ENCODE measurements at places on chromosomes 13 and 19.

GRCh38 chr13:95251641-95252040, 49.6 kb downstream of the ABCC4 start:
- DNase-seq = no peak

DNA sequence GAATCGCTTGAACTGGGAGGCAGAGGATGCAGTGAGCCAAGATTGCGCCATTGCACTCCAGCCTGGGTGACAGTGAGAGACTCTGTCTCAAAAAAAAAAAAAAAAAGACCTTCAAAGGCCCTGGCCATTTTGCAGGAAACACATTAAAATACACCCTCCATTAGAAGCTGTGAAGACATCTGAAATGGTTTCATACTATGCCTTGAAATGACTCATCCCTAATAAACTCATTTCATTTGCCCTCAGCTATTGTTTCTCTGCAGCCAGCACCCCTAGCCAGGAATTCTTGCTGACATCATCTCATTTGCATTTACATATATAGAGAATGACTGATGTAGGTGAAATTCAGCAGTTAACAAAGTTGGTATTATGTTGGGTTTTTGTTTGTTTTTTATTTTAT, 8.7 kb downstream of the EML2 start:
- DNase-seq = no peak

GRCh38 chr13:100987948-100988347, 313.4 kb upstream of the TMTC4 start:
- no peak for DNase-seq

GRCh38 chr19:51702103-51702824, 9.1 kb downstream of the SPACA6 start:
- DNase-seq = peak; percentile 35

DNA sequence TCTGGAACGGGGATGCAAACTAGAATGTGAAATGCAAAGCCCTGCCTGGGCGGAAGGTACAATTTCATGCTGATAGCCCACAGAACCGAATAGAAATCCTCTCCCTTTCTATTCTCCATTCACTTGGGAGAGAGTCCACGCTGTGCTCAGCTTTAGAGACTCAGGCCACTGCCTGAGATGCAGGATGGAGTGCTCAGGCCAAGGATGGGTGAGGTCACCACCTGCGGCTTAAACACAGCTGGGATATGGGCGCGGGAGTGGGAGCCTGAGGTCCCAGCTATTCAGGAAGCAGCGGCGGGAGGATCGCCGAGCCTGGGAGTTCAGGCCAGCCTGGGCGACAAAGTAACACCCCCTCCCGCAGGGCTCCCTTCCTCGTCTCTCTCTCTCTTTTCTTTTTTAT, 446 bp upstream of the ZNF83 start:
- no peak for DNase-seq

DNA sequence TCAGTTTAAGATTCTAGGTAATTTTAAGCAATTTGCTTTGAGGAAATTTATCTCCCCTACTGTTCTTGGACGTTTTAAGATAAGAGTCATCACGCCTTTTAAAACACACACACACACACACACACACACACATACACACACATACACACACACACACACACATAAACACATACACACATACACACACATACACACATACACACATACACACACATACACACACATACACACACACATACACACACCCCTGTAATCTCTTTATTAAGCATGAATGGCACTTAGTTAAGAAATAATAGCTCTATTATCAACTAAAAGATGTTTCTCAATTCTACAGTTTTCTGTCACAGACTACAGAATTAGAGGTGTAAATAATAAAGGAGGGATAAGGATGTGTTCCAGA, 49.2 kb downstream of the EFNB2 start:
- no peak for DNase-seq

- DNase-seq = no peak
These were observed 7.8 kb upstream of the CEBPG start for GRCh38 chr19:33365691-33366090.

GRCh38 chr13:100842136-100842535, 167.5 kb upstream of the TMTC4 start:
- DNase-seq = no peak

DNA sequence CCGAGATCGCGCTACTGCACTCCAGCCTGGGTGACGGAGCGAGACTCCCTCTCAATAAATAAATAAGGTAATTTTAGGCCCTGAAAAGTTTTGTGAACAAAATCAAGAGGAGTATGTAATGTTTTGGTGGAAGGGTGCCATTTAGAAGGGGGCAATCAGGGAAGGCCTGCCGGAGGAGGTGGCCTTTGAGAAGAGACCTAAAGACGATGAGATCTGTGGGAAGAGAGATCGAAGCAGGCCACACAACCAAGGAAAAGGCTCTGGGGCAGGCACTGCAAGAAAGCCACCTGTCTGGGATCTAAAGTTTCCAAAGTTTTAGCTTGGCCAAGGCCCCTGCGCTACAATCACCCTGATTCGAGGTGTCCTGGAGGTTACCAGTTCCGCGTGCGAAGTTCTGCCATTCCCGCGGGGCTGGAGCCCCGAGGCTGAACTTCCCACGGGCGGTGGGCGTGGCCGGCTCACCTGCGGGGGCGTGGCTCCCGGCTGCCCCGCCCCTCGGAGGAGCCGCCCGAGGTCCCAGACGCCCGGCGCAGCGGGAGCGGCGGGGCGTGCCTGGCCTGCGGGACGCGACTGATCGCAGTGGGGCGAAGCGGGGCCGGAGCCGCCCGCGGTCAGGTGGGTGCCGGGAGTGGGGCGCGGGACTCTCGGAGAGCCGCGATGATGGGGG, at the start of gene KLC3:
Gene KLC3, plus strand, starts transcription at position 519 of the 667 bp plus-strand sequence. CDS start 4,792 bp downstream, outside the sequence.
- DNase-seq = peak; percentile 17

DNA sequence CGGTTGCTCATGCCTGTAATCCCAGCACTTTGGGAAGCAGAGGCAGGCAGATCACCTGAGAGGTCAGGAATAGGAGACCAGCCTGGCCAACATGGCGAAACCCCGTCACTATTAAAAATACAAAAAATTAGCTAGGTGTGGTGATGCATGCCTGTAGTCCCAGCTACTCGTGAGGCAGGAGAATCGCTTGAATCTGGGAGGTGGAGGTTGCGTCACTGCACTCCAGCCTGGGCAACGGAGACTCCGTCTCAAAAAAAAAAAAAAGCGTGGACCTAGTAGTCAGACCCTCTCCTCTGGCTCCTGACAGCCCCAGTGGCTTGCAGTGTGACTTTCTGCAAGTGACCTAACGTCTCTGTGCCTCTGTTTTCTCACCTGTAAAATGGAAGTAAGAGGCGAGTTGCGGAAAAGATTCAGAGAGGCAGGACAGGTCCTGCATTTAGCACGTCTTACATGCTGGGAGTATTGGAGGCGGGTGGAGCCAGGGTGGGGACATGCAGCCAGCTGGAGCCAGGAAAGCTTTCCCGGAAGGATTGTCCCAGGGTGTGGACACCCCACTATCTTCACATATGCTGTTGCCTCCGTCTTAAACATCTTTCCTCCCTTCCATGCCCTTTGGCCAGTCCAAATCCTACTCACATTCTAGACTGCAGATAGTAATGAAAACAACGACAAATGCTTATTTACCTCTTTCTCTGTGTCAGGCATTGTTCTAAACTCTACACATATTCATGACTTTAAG, 2.9 kb downstream of the TUBB4A start:
- DNase-seq = no peak

- no peak for DNase-seq
These were observed 21.5 kb downstream of the CYP4F22 start for GRCh38 chr19:15529774-15530372.

DNA sequence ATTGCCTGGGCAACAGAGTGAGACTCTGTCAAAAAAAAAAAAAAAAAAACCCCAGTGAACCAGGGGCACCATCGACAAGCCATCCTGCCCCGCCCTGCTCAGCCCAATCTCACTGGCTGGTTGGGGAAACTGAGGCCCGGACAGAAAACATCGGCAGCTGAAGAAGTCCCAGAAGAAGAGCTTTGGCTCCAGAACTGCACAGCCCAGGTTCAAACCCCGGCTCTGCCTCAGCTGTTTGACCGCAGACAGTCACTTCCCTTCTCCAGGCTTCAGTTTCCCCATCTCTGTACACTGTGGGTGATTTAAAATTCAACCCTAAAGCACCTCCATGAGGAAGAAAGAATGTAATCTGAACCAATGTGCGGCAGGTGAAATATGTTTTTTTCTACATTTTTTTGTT, 9.4 kb upstream of the SEMA6B start:
- DNase-seq = no peak

DNA sequence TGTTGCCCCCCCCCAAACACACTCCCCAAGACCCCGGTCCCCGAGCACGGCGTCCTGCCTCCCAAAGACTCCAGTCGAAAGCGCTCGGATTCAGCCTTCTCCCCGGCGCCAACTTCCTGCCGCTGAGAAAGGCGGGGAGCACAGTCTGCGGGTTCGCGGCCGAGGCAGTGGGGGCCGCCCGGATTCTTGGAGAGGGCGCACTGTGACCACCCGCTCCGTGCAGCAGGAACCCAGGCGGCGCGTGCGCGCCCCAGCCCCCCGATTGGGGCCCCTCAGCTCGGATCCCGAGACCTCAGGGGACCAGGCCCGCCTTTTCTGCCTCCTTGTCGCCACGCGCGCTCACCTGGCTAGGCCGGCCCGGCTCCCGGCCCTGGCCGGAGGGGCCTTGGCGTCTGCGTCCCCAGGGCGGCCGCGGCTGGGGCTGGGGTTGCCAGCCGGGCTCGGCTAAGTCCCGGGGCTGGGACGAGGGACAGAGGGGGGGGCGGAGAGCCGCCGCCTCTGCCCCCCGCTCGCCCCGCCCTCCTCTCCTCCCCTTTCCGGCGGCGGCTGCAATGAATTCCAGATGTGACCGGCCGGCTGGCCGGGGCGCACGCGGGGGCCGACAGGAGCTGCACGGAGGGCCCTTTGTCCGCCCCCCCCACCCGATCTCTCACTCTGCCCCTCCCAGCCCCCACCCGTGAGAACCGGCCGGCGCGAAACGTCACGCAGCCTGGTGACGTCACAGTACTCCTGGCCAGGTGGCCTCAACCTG, at the start of gene S1PR2:
Gene S1PR2, minus strand, starts transcription at position 471 of the 751 bp plus-strand sequence. CDS start 6,426 bp downstream, outside the sequence.
- DNase-seq = peak; percentile 71

DNA sequence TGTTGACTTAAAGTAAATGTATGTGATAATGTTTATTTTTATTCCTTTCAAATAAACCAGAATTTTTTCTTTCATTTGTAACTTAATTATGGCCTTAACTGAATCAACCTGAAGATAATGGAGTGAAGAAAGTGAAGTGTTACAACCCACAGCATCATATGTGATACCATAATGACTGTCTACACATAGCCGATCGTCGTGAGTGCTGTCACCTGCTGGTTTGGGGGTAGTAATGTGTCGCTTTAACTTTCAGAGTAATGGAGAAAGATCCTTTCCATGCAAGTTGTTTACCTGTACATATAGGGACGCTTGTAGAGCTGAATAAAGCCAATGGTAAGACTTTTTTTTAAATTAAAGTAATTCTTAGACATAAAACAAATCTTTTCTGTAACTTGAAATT, 9.9 kb downstream of the CDC16 start:
- no peak for DNase-seq

DNA sequence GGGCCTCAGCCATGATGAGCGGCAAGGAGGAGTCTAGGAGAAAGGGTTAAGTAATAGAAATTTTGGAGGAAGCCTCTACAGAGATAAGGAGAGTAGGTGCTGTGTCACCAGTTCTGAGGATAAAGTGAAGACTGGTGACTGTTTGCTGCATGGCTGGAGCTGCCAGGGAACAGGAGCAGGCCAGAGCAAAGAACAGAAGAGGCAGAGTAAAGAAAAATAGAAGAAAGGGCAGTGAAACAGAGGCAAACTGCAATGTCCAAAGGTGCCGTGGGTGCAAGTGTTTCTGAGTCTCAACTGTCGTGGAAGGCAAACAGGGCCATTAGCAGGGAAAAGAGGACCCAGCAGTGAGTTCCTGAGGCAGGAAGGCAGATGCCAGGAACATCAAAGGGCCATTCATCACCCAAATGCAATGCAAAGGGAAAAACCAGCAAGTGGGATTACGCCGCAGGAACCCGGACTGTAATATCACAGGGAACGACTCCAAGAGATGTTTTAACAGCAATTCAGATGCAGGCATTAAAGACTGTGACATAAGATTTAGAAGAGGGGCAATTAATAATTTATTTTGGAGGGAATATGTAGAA, 318.3 kb downstream of the FOXO1 start:
- DNase-seq = no peak

- no peak for DNase-seq
These were observed 44.4 kb upstream of the NPAS1 start for GRCh38 chr19:46975011-46975924.

- no peak for DNase-seq
These were observed 142.3 kb upstream of the SOX1 start for GRCh38 chr13:111924678-111925075.

GRCh38 chr13:41455725-41456419, 1.5 kb upstream of the RGCC start:
- no peak for DNase-seq

DNA sequence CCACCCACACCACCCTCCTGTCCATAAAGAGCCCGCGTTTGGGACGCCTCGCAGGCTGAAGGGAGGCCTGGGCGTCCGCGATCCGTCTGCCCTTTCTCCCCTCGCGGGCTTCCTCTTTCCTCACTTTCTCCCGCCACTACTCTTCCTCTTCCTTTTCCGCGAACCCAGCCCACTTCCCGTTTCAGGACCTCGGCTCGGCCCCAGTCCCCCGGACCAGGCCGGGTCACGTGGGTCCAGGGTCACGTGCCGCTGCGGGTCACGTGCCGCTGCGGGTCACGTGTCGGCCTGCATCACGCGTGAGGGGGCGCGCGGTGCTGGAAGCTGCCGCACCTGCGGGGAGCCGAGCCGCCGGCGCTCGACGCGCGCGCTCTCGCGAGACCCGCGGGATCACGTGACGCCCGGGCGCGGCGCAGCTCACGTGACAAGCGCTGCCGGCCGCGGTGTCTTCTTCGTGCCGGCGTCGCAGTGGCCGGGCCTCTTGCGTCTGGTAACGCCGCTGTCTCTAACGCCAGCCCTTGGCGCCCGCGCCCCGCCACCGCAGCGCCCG, at the start of gene LAMP1:
Gene LAMP1, plus strand, starts transcription at position 417 of the 547 bp plus-strand sequence. CDS start 196 bp downstream, outside the sequence.
- peak; percentile 90 for DNase-seq

GRCh38 chr19:47447470-47448359, 24.0 kb downstream of the SLC8A2 start:
- peak; percentile 58 for DNase-seq

DNA sequence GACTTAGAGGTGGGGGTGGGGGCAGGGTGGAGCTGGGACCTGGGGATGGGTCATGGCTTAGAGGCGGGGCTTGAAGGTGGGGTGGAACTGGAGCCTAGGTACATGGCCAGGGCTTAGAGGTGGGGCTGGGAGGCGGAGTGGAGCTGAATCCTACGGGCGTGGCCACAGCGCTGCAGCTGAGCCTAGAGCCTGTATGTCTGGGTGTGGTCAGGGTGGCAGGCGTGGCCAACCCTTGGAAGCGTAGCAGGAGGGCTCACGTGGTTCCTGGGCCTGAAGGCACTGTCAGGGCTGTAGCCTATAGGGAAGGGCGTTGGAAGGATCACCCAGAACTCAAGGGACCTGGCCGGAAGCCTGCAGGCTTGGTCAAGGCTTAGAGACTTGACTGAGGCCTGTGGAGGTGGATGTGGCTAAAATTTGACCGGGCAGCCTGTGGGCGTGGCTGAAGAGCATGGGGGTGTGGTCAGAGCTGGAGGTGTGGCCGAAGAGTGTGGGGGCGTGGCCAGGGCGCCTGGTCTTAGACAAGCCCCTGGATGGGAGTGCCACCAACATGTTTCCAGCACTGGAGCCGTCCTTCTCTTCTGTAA, 24.3 kb downstream of the COLGALT1 start:
- DNase-seq = no peak
